IgD-negative memory B cell (primary cell): ENCODE measurements at places on chromosomes 4 and X. TPM values are rescaled to one million over a fixed set of nuclear protein-coding genes. Genes with fewer than 3 reads are reported as not detected.

Gene PWWP3B
- polyA plus RNA-seq: not detected

Gene MAD2L1
- 6.8 TPM for polyA plus RNA-seq

Gene TECRL
- not detected for polyA plus RNA-seq

Gene ADH1A
- not detected for polyA plus RNA-seq

Gene FAAH2
- 3.6 TPM for polyA plus RNA-seq

Gene PDE6B
- polyA plus RNA-seq: 16.6 TPM

Gene PNMA5
- polyA plus RNA-seq: 0.19 TPM

Gene FAM241A
- 1.2 TPM for polyA plus RNA-seq

Gene NDST4
- not detected for polyA plus RNA-seq

Gene L1CAM
- polyA plus RNA-seq: 1.8 TPM
